ENCODE measurements at places on chromosomes 5 and 9.
A peak's percentile ranks its signal among the peaks of the same experiment; 100 is the strongest.

DNA sequence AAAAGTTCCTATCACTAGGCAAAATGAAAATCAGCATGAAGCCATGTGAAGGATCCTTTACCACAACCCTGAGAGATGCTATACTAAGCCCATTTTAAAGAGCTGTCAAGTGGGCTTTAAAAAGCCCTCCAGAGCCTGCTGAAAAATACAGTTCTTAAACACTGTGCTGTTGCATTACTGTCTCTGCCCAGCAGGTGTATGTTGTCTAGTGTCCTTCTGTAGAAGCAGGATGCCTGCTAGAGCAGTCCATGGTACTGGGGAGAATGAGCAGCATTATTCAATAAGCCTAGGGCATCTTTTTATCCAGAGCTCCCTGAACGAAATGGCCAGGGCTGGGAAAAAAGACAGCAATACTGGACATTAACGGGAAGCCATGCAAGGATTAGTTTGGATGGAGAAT, 126.2 kb upstream of the PLCXD3 start:
- peak; percentile 20 for DNase-seq

DNA sequence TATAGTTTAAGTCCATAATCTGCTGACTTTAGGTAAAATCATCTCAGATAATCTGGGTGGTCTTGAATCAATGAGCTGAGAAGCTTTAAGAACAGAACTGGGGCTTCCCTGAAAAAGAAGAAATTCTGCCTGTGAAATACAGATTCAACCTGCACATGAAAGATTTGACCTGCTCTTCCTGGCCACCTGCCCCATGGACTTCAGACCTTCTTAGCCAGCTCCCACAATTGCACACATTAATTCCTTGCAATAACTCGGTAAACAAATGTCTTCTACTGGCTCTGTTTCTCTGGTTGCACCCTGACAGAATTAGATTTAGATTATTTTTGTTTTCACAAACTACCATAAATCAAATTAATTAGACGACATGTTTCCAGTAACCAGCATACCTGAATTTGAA, 2117.9 kb upstream of the C9orf72 start:
- DNase-seq = no peak

GRCh38 chr9:116479056-116479544, 208.0 kb upstream of the TRIM32 start:
- no peak for DNase-seq

- DNase-seq = no peak
Measured at GRCh38 chr5:147413266-147413665, 96.6 kb downstream of the DPYSL3 start.

GRCh38 chr5:75016896-75017295, 35.5 kb downstream of the GCNT4 start:
- no peak for DNase-seq

DNA sequence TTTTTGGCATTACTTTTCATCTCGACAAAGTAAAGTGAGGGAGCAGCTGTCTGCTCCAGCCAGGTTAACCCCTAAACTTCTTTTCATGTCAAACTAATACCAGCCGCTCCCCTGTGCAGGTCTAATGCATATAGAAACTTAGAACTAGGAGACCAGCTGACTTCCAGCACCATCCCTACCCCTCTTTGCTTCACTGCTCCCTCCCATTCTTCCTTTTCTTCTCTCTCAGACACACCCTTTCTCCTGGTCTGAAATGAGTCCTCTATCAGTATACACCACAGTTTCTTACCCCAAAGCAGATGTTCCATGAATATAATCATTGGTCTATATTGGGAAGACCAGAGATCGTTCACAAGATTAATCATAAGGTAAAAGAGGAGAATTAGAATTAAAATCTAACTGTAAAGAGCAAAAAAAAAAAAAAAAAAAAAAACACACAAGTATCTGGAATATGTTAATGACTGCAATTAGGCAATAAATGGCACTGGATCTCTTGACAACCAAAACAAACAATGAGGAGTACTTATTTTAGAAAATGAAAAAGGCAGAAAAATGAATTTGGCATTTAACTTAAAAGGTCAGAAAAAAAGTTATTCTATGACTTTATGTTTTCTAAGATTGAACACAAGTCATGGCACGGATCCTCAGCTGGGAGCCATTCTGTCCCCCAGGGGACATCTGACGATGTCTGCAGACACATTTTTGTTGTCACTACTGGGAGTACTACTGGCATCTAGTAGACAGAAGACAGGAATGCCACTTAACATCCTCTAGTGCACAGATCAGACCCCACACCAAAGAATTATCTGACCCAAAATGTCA, 209.8 kb downstream of the PJA2 start:
- no peak for DNase-seq

GRCh38 chr9:123957168-123957721, 27.3 kb upstream of the DENND1A start:
- DNase-seq = no peak

DNA sequence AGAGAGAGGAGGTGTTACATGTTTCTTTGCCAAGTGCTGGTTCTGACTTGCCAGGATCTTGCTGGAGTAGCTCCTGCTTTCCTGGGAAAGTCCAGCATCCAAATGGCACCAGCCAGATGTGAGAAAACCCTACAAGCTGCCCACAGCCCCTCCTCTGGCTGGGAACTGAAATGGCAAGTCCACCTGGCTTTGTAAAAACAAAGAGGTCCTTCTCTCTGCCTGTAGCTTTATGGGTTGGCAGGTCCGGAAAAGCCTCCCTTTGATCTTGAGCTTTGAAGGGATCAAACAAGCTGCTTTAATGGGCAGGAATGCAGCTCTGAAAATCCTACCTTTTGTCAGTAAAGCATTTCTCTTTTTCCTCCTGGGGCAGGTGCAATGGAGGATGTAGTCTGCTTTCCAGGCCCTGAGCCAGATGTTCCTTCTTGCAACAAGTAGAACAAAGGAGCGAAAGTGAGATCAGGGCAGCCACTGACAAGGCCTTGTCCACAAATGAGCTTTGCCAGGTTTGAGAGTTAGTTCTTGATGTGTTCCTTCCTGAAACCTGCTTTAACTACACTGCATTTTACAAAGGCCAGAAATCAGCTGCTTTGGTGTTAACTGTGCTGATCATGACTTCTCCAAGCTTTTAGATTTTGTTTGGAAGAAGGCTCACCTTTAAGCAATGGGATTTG, 456.7 kb downstream of the ZNF608 start:
- no peak for DNase-seq

GRCh38 chr9:125982798-125983406, 235.7 kb downstream of the PBX3 start:
- DNase-seq = no peak

DNA sequence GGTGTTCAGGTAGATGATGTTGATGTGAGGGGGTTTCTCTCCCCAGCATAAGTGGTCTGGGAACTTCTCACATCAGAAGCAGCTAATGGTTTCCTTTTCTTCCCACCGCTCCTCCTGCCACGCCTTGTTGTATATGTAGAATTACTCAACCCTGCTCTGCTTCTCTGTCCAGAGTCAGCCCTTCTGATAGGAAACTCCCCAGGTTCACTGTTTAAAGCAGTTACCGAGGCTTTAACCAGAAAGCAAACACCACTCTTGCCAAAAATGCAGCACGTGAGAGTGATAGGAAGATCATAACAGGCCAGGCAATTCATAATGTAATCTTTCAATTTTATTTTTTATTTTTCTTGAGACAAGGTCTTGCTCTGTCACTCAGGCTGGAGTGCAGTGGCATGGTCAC, 10.5 kb upstream of the TMEM252 start:
- DNase-seq = no peak

All from SW 1271 (cell line).